Esophagus squamous epithelium (tissue), 5 donors: ENCODE measurements at places on chromosomes 1 and 21. TPM values are rescaled to one million over a fixed set of nuclear protein-coding genes. Genes with fewer than 3 reads are reported as not detected.

The LCE2A gene
- not detected for total RNA-seq

The TCHHL1 gene
- not detected for total RNA-seq

The CYP4Z1 gene
- total RNA-seq, result 1.5 TPM

The KCNT2 gene
- total RNA-seq, result 2.3 TPM

The TCHH gene
- 0.19 TPM for total RNA-seq

DNA sequence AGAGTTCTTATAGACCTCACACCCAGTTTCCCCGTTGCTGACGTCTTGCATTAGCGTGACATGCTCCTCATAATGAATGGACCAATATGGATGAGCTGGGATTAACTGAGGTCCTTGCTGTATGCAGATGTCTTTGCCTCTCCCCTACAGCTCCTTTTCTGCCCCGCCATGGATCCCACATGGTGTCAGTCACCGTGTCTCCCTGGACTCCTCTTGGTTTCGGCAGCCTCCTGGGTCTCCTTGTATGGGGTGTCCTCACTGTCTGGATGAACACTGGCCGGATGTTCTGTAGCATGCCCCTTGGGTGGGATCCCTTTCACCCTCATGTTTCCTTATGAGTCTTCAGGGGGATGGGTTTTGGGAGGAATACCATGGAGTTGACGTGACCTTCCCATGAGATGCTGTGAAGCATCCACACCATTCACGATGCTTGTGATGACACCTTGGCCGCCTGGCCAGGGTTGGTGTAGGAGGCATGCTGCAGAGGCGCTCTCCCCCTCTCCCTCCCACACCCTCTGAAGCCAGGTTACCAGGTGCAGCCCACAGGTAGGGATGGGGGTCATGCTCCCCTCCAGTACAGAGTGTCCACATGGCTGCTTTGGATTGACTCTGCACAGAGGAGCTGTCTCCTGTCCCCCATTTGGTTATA is 4.4 kb downstream of the GJC2 start:
- no peak for DNase-seq

- no peak for DNase-seq
Observed at GRCh38 chr1:47403321-47403910, 12.7 kb upstream of the FOXE3 start.

DNA sequence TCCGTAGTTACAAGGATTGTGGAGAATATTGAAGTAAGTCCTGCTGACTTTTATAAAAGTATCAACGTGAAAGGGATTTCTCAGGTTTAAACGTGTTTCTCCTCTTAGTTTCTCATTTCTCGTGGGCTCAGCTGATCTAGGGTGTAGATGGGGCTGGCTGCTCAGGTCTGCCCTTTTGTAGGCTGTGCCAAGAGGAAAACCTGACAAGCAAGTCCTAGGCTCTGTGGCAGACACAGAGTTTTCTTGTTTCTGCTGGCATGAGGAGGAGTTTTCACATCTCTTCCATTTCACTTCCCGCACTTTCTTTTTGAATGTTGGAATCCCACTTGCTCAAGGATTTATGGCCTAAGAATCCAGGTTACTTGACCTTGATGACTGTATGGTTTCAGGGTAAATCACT is 14.8 kb downstream of the VPS13D start:
- no peak for DNase-seq

- no peak for DNase-seq
Observed at GRCh38 chr1:51728611-51729155, 111.8 kb downstream of the OSBPL9 start.

- DNase-seq, result no peak
Observed at GRCh38 chr1:183876309-183876708, 71.4 kb downstream of the RGL1 start.

DNA sequence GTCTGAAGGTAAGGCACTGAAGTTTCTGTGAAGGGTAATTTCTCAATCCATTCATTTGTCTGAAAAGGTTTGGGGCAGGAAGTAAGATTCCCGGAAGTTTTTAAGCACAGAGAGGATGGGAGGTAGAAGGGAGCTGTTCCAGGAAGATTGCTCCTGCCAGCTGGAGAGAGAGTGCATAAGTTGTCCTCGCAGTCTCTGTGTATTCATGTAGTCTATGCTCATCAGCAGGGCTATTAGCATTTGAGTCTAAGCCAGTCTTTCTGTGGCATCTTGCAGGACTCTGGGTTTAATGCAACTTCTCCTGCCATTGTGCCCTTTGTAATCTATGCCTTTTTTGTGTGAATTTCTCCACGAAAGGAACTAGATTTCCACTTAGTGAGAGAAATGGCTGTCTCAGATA is 140.8 kb upstream of the FGGY start:
- no peak for DNase-seq

DNA sequence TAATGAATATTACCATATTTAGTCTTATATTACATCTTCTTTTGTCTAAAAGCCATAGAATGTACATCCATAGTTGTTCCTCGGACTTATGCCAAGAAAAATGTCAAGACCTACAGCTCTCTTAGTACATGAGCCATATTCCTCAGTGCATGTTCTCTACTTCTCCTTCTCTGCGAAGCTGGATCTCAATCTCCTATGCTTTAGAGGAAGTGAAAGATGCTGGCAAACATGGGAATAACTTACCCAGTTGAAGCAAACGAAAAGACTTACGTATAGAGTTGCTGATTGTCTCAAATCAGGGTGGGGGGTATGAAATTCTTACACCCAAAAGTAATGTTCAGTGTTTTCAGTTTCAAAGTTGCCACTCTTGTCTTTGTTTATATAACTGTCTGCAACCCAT is 32.7 kb downstream of the OR13G1 start:
- DNase-seq, result no peak

DNA sequence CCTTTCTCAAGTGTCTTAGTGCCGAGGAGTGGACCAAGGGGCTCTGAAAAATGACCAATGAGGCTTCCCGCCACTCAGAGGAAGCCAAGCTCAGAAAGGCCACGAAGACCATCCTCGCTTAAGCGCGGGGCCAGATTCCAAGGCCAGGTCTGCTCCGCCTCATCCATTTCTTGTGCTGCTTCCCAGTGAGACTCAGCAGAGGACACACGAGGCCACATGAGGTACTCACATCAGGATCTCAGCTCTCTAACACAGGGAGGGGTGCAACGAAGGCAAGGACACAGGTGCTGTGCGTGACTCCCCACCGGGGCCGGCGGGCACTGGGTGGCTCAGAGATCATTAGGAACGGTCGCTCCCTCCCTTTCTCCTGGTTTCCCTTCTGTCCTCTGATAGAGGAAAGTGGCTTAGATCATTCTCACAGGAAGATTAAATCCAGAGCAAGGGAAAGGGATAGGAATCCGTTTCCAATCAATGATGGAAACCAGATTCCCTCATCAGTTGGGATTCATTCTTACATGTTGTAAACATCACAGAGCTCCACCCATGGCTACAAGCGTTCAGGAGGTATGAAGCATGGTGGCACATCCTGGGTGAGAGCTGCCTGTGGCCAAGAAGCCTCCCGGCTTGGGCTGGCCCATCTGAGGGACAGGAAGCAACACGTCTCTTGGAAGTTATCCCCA is 46.7 kb downstream of the CAPZB start:
- no peak for DNase-seq
